ENCODE measurements at places on chromosomes 3 and 15. TPM values are rescaled to one million over a fixed set of nuclear protein-coding genes. Genes with fewer than 3 reads are reported as not detected.

- DNase-seq: no peak
Measured at GRCh38 chr3:181363231-181363630, 348.5 kb upstream of the SOX2 start.

GRCh38 chr3:9721015-9721699 lies 10.4 kb upstream of the BRPF1 start:
- DNase-seq: no peak

EBLN2 gene
- polyA plus RNA-seq: 8.8 TPM

RAB7A gene
- 214 TPM for polyA plus RNA-seq
